ENCODE measurements at places on chromosomes 2 and 18.

GRCh38 chr2:152523091-152523490, 188.1 kb downstream of the FMNL2 start:
- no peak for DNase-seq

GRCh38 chr2:126543081-126543480, 112.9 kb upstream of the GYPC start:
- DNase-seq, result no peak

GRCh38 chr18:76374330-76375281, 120.4 kb downstream of the ZNF516 start:
- DNase-seq, result no peak

DNA sequence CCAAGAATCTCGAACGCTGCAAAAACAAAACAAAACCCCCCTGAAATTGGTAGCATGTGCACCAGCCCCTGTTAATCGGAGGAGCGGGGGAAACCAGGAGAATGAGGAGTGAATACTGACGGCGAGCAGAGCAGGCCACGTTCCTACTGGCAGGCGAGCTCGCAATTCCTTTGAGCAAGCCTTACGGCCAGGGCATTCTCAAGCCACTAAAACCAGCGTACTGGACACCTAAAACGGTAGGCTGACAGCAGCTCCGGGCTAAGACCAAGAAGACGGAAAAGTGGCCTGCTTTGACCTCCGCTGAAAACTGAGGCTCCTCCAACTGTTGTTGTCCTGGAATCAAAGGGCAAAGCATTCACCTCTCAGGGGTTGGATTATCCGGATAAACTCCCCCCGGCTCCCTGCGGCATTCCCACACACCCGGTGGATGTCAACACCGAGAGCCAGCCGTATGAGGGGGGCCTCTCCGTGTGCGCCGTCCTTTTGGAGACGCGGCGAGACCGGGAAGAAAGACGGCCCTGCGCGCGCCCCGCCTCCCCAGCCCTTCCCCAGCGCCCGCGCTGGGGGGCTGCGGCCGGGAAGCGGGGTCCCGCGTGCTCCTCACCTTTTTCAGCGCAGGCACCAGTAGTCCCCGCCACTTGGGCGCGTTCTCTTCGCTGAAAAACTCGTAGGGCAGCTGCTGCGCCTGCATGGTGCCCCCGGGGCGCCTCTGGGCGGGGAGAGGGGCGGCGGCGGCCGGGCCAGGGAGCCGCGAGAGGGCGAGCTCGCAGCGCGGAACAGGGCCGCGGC, 925 bp downstream of the SOS1 start:
- peak; percentile 62 for DNase-seq

- no peak for DNase-seq
These were observed 107.6 kb downstream of the TRIB2 start for GRCh38 chr2:12824351-12824777.

DNA sequence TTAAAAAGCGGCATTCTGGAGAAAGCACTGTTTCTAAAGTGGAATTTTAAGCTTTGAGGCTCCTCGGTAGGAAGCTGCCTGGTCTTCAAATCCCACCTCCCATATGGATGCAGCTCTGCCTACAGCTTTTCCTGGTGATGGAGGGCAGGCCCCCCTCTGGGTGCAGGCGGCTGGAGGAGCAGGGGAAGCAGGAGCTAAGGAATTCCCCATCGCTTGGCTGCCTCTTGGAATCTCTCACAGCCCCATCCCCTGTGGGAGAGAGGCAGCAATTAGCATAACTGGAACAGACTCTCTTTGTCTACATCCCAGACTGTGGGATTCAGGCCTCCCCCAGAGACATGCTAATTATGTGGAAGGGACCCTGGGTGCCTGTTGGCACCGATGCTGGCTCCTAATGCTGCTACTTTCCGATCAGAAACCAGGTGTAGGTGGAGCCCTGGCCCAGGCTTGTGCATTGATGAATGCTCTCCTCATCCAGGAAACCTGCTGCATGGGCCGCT, 51.3 kb downstream of the LIPG start:
- DNase-seq, result peak; percentile 84

All from WTC11 (cell line).